ENCODE measurements at places on chromosomes 2 and 18.

- no peak for DNase-seq
Observed at GRCh38 chr2:154693741-154694340, 4.7 kb upstream of the KCNJ3 start.

DNA sequence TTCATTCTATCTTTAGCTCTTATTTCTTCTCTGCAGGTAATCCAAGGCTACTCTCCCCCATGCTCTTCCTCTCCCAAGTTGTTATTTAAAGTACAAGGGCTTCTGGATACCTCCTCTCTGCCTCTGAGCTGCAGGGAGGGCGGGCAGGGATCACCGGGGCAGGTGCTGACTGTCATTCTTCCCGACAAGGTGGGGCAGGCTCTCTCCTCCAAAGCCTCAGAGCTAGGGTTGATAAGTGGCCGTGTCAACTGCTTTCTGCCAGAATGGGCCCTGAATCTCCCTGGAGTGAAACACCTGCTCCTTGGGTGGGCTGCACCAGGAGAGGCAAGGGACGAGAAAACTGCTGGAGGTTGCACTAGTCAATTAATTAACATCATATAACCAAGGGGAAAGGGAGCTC is 250.3 kb downstream of the SLC4A3 start:
- no peak for DNase-seq

GRCh38 chr2:11121099-11121822 is 34.0 kb upstream of the SLC66A3 start:
- DNase-seq: no peak

DNA sequence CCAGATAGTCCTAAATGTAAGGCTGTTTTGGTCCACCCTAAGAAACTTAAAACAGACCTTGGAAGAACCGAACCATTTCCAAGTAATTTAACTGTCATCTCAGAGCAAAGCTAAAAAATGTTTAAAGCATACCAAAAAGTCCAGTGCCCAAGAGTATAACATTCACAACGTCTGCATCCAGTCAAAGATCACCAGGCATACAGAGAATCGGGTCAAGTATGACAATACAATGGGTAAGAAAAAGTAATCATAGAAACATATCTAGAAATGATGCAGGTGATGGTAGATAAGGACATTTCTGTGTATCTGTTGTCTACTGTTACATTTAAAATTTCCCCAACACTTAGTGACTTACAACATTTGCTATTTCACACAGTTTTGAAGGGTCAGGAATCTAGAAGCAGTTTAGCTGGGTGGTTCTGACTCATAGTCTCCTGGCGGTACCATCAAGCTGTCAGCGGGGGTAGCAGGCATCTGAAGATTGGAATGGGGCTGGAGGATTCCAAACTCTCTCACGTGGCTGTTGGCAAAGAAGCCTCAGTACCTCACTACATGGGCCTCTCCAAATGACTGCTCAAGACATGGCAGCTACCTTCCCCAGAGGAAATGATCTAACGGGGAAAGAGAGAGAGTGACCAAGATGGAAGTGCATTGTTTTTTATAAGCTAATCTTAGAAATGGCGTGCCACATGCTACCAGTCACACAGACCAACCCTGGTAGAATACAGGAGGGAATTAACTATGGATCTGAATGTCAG is 36.6 kb upstream of the DYNC2LI1 start:
- no peak for DNase-seq

DNA sequence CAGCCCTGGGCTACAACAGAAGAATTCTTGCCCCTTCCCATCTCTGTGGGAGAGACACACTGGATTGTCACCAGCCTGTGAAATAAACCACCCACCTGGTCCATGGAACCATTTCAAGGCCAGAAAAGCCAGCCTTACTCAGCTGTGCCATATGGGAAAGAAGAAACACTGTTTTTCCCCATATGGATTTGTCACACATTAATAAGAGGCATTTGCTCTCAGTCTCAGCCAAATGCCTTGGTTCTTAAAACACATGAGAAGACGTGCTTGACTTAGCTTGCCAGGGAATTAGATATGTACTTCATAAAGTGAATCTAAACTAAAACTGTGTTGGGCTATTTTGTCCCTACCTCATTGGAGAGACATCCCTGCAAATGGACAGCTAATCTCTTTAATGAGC is 308.6 kb upstream of the TNP1 start:
- no peak for DNase-seq

DNA sequence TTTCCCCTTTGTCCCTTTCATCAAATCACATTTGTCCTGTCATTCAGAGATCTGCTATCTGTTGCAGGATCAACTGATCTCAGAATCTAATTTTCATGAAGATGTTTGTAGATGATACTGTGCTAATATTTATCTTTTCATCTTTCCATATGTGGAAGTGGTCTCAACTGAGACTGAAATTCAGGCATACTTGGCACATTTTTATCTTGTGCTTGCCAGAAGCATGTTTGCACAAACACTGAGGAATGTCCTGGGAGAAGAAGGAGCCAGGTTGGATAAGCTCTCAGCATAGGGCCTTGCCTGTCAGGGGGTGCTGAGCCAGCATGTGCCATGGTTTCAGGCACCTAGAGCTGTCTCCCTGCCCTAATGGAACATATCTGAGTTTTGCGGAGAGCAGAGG is 24.5 kb upstream of the MMADHC start:
- no peak for DNase-seq

DNA sequence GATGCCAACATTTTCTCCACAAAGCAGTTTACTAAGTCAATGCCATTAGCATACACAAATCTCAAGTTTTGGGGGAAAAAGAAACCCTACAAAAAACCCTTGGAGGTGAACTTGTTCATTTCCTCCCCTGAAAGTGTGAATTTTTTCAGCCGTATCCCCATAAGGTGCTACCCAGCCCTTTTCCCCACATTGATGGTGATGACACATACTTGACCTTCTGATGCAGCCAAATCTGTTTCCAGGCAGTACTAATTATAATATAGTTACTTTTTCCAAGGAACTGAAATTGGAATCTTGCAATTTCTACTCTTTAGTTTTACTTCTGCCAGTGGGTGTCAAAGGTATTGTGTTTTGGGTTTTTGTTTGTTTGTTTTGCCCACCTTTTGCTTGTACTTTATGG is 474.5 kb downstream of the TGIF1 start:
- no peak for DNase-seq

DNA sequence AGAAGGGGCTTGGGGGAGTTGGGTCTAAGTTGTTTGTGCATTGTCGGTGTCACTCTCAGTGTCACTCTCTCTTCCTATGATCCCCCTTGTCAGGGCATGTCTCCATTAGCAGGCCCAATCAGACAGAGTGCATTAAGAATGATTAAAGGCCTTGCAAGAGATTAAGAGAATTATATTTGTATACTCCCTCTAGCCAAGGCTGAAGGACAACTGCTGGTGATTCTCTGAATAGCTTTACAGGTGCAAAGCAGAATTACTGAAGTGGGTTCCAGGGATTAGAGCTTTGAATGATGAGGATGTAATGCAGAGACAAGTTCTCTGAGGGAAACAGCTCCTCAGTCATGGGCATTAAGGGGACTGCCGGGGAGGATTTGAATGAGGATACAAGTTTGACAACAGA is 104.8 kb upstream of the LGALSL start:
- DNase-seq: no peak

GRCh38 chr2:195659982-195660890 is 3.2 kb downstream of the SLC39A10 start:
- peak; percentile 67 for DNase-seq

- no peak for DNase-seq
Observed at GRCh38 chr2:73028841-73029240, 42.7 kb downstream of the SFXN5 start.

DNA sequence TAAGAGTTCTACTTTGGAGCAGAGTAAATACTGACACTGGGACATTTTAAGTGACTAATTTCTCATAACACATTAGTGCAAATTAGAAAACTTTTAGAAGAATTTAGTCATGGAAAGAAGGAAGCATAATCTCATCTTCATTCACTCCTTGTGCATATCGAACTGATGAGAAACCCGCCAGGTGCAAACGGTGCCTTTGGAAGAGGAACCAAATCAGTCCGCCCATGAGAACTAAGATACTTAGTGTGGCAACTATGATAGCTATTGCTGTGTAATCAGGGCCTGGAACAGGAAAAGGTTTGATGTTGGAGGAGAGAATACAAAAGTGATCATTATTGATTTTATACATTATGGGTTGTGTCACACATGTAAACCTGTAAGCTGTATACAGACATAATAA is 6.9 kb upstream of the CD302 start:
- DNase-seq: no peak

GRCh38 chr2:197113275-197113711 is 186.8 kb upstream of the PGAP1 start:
- DNase-seq: no peak

DNA sequence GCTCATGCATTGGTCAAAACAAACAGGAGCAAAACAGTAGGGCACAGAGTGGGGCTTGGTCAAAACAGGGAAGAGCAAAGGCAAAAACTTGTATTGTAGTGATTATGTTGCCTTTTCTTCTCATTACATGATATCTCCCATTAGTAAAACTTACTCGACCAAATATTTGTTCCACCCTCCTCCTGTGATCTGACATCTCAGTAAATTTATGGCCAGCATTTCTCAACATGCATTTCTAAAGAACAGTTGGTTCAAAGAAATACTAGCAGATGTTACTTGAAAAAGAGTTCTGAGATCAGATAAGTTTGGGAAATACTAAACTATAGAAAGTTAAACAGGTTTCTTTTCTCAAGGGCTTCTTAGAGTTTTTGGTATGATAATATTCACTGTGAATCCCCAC is 423.1 kb downstream of the FIGN start:
- DNase-seq: no peak

DNA sequence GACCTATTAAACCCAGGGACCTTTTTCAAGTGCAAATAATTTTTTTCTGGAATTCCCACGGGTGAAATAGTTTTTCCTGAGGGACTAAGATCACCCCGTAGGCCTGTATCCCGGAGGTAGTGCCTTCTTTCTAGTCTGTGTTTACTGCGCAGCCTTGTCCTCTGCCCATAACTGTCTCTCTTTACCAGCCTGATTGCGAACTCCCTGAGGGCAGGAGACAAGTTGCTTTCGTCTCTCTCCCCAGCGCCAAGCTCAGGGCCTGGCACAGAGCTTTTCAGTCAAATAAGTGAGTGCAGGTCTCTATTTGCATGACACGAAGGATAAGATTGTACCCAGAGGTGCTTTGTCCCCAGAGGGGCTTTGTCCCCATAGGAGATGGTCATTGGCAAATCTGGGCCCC is 123.9 kb downstream of the DDX1 start:
- no peak for DNase-seq

- DNase-seq: no peak
Observed at GRCh38 chr2:20094142-20094755, 42.8 kb upstream of the LAPTM4A start.

- peak; percentile 36 for DNase-seq
Observed at GRCh38 chr2:46650556-46651001, 171.2 kb downstream of the TMEM247 start.

GRCh38 chr2:11483806-11484617 is 18.1 kb upstream of the E2F6 start:
- DNase-seq: no peak

GRCh38 chr2:120509991-120510735 is 164.2 kb downstream of the INHBB start:
- DNase-seq: no peak

DNA sequence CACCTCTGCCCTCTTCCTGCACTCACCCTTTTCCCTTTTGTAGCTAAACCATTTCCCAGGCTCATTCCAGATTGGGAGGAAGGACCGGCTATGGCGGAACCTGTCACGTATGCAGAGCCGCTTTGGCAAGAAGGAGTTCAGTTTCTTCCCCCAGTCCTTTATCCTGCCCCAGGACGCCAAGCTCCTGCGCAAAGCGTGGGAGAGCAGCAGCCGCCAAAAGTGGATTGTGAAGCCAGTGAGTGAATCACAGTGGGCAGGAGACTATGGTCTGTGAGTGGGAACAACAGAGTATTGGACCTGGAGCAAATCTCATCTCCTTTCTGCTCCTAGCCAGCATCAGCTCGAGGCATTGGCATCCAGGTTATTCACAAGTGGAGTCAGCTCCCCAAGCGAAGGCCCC is 35.0 kb upstream of the CYP27A1 start:
- no peak for DNase-seq

DNA sequence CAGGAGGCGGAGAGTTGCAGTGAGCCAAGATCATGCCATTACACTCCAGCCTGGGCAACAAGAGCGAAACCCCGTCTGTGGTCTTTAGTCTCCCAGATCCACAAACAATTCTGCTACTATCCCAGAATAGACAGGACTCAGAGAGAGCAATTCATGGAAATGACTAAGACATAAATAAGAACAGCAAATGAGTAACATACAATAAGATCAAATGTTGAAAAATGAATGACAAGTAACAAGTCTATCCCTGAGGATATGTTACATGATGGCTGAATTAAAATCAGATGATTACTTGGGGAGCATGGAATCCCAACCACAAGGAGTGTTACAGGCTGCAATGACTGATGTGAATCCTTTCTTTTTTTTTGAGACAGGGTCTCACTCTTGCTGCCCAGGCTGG is 10.3 kb downstream of the ARL5A start:
- no peak for DNase-seq

- DNase-seq: no peak
Observed at GRCh38 chr18:50069422-50069821, 125.5 kb downstream of the MYO5B start.

- no peak for DNase-seq
Observed at GRCh38 chr2:159149747-159150146, 136.8 kb downstream of the WDSUB1 start.

GRCh38 chr2:203732092-203732952 is 25.9 kb downstream of the CD28 start:
- no peak for DNase-seq

GRCh38 chr2:148527488-148528340 is 116.8 kb upstream of the EPC2 start:
- no peak for DNase-seq

- DNase-seq: no peak
Observed at GRCh38 chr2:21535826-21536225, 412.1 kb downstream of the TDRD15 start.

GRCh38 chr2:241036397-241036963 is 38.1 kb downstream of the SNED1 start:
- peak; percentile 47 for DNase-seq

DNA sequence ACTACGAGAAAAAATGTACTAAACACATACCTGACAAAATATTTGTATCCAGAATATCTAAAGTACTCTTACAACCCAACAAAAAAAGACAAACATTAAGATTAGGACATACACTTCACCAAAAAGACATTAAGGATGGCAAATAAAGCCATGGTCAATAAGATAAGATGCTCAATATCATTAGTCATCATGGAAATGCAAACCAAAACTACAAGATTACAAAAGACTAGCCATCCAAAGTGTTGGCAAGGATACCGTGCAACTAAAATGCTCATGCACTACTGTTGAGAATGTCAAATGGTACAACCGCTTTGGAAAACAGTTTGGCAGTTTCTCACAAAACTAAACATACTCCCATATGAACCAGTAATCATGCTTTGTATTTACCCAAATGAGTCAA is 29.7 kb downstream of the MAP3K2 start:
- no peak for DNase-seq
